ENCODE measurements at places on chromosomes 7 and 10.
A peak's percentile ranks its signal among the peaks of the same experiment; 100 is the strongest.

- DNase-seq: no peak
Measured at GRCh38 chr7:4343272-4344247, 338.5 kb upstream of the FOXK1 start.

GRCh38 chr10:132480356-132480755 lies 57.2 kb upstream of the INPP5A start:
- DNase-seq: no peak

DNA sequence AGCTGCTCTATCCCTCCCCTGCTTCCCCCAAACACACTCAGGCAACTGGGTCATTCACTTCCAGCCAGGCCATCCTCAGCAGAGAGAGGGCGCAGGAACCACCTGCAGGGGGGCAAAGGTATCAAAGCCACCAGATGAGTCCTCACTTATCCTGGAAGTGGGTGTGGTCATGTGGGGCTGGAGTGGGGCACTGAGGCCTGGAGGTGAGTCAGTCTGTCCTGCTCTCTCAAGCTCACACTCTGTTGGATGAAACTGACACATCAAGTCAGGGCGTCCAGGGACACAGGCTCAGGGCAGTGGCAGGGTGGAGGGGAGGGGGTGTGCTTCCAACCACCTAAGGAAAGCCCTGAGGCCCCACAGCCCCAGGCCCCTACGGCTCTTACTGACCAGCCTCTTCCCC lies 8.0 kb upstream of the ELFN1 start:
- no peak for DNase-seq

- no peak for DNase-seq
Measured at GRCh38 chr7:10939237-10939910, 34.3 kb upstream of the PHF14 start.

DNA sequence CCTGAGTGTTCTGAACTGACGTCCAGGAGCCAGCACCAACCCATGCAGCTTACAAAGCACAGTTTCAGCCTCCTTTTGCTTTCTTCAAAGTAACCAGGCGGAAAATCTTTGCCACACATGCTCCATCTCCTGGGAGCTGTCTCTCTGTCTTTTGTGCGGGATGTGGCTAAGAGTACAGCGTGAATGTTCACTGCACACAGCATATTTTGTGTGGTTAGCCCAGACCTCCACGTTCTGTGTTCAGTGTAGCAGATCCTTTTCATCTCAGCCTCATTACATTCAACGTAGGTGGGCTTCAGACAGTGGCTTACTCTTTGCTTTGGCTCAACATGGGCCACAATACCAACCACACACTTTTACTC lies 200.8 kb downstream of the TNS3 start:
- DNase-seq: no peak

DNA sequence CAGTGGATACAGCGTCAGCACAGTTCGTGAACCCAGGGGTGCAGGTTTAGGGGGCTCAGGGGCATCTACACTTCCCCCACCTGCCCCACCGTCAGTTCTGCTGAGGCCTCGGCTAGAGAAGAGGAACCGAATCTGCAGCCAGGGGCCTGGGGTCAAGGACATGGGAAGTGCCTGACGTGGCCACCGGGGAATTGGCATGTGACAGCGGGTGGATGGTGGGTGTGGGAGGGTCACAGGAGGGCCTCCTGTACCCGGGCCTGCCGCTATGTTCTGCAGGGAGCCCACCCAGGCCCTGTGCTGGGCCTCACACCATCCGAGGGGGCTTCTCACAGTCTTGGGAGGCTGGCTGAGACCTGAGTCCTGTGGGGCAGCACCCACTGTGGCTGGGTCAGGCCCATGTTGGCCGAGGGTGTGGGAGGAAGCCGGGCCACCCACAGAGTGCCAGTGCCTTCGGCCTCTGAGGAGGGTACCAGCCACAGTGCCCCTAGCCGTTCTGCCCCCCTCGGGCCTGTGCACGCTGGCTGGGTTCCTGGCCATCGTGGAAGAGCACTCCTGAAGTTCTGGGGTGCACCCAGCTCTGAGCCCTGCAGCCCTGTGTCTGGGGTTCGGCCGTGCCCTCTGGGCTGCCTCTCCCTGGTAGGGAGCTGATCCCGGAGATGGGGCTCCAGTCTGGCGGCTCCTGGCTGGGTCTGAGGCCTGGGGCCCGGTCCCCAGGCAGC lies 5.9 kb downstream of the TTYH3 start:
- DNase-seq: no peak

DNA sequence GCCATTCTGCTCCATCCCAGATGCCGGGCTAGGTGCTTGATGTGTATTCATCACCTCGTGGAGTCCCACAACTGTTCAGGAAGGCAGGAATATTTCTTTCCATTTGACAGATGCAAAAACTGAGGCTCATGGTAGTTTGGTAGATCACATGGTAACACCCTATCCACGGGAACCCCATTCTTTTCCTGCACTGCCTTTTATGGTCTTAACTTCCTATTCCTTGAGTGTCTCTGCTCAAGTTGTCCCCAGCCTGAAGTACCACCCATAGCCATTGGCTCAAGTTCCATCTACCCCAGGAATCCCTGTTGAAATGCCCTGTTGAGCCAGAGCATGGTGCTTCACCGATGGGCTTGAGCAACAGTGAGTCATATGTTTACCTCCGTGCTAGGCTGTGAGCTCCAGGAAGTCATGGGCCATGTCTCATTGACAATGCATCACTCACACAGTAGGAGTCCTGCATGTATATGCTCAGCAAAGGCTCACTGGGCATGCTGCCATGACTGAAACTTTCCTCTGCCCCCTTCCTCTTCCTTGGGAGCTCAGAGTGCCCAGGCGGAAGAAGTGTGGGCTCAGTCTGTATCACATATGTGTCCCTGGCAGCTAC lies 71.7 kb upstream of the ADAM12 start:
- DNase-seq: peak; percentile 3

DNA sequence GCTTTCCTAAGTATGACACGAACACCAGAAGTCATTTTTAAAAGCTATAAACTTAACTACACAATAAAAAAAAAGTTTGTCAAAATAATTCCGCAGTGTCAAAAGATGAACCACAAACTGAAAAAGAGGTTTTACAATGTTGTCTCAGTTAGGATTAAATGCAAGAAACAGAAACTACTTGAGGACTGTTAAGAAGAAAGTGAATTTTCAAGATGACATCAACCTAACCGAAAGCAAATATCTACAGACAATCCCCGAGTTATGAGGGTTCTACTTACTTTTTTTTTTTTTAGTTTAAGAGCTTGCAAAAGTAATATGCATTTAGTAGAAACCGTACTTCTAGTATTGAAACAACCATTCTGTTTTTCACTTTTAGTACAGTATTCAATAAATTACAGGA lies 62.3 kb downstream of the TFPI2 start:
- peak; percentile 13 for DNase-seq

DNA sequence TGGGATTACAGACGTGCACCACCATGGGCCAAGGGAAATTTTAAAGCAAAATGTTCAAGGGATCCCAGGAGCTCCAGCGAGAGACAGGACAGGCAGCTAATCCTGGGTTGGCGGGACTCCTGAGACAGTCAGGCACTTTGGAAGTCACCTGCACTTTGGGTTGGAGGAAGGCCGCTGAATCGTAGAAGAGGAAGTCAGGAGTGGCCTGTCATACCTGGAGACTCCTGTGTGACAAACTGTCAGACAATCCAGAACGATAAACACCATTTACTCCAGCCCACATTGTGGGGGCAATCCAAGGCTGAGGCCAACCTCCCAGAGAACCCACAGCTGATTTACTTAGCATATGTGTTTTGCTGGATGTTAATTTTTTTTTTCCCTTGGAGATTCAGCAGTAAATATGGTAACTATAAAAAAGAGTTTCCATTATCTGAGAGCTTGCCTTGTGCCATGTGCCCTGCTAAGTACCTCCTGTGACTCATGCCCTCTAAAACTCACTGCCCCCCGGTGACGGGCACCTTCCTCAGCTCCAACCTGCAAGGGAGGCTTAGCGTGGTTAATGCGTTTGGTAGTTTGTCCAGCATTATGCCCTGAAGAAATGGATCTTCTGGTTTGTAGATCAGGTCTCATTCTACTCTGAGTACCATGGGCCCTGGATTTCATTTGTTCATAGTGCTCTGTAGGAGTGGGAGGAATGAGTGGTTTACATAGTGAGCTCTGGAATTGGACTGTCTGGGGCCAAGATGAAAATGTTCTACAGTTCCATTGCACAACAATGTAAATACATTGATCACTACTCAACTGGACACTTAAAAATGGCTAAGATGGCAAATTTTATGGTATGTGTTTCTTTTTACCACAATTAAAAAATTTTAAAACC lies 50.9 kb downstream of the ICA1 start:
- DNase-seq: no peak

- DNase-seq: no peak
Measured at GRCh38 chr7:47428768-47429472, 153.0 kb downstream of the TNS3 start.

GRCh38 chr7:50358041-50358705 lies 53.7 kb downstream of the IKZF1 start:
- no peak for DNase-seq

GRCh38 chr10:89393898-89394297 lies 1.5 kb downstream of the IFIT1 start:
- DNase-seq: no peak

Measured in activated CD4-positive, alpha-beta T cell treated with anti-CD3 and anti-CD28 coated beads, Interleukin-2, Interleukin-4, amounts not matched to agents 100 ng/mL and 50 ng/mL, durations not matched to agents 16 hours and 8 hours (primary cell).